ENCODE measurements at places on chromosomes 6 and 20.

DNA sequence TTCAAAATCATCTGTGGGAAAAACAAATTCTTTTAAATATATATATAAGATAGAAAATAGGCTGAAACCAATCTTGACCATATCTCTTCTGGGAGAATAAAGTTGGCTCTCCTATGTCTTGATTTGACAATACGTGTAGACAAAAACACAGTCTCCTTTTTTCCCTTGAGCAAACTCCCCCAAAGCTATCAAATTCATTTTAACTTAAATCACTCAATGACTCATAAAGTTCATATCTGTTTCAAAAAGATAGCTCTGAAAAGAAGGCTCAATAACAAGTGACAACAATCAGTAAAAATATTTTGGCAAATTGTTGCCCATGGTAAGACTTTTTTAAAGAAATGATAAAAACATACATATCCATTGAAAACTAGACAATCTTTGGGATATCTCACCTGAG lies 236.0 kb upstream of the TENT5A start:
- no peak for DNase-seq

DNA sequence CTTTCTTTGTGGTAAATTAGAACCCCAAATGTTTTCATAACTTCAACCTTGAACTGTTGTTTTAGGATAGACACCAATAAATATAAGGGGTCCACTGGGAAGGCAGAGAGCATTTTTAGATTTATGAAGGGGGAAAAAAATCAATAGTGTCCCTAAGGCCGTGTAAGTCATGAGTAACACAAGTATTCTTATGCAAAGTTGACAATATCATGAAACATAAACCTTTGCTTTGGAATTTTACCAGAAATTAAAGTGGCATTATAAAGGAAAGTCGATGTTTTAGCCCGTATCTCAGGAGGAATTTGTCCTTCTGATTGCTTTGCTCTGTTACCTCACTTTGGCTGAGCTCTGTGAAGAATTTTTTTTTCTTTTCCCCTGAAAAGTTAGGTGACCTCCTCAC lies 394.9 kb upstream of the FLRT3 start:
- no peak for DNase-seq

- DNase-seq = no peak
Observed at GRCh38 chr6:77403424-77403823, 59.9 kb downstream of the HTR1B start.

- no peak for DNase-seq
Observed at GRCh38 chr20:41902346-41902745, 284.2 kb upstream of the CHD6 start.

DNA sequence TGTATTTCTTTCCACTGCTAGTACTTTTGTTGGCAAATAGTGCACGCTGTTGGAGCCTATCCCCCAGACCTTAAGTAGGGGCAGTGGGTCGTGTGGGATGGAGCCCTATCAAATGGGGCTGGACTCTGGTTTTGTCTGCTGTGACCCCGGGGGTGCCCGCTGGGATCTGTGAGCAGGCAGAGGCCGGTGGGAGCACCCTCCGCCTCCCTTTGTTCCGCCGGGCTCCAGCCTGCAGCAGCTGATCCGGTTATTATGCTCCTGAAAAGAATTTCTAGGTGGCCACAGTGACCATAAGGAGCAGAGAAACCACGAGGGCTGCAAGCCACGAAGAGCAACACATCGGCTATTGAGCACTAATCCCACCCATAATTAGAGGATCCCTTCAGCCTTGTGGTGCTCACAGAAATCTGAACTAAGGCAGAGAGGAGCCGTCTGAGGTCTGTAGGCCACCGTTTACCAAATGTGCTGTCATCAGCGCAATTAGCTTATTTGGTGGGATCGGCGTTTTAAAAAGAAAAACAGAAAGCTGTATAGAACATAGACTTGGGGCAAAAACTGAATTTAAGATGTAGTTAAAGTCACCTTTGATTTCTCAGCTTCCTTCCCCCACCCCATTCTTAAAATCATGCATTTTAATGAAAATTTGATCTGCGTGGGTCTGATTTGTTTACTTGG lies 598.3 kb upstream of the JAG1 start:
- no peak for DNase-seq

GRCh38 chr6:53916804-53917463 lies 122.1 kb downstream of the LRRC1 start:
- DNase-seq = no peak

- no peak for DNase-seq
Observed at GRCh38 chr6:35839019-35839418, 33.9 kb downstream of the LHFPL5 start.

- DNase-seq = no peak
Observed at GRCh38 chr6:38625217-38625616, 14.5 kb downstream of the BTBD9 start.

DNA sequence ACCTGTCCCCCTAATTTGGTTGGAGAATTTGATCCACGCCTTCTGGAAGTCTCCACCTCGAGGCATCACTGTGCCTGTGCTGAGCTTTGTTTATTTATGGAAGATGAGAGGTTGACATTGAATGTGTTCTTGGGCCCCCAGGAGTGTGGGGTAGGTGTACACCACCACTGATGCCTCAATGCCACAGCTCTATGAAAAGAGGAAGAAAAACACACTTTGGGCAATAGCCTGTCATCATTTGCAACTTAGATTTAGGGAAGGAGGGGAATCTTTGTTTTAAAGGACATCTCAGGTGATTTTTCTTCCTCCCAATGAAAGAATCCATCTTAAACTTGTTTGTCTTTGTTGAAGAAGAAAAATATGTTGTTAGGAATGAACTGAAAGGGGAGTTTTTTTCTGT lies 42.6 kb downstream of the TBC1D7 start:
- DNase-seq = no peak

DNA sequence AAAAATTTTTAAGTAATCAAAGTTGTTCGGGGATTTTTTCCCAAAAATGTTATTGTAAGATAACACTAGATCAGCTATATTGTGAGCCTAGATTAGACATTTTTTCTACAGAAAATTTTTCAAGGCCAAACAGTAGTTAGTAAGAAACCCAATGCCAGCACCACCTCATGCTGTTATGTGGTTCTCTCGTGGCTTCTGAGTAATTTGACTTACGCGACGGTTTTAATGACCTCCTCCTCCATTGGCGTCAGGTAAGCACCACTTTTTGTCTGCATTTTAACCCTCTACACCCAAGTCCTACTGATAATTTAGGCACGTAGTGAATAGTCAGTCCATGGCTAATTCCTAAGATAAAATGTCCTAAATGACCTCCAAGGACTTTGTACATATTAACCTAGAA lies 9.7 kb downstream of the RPS6KA2 start:
- DNase-seq = no peak

DNA sequence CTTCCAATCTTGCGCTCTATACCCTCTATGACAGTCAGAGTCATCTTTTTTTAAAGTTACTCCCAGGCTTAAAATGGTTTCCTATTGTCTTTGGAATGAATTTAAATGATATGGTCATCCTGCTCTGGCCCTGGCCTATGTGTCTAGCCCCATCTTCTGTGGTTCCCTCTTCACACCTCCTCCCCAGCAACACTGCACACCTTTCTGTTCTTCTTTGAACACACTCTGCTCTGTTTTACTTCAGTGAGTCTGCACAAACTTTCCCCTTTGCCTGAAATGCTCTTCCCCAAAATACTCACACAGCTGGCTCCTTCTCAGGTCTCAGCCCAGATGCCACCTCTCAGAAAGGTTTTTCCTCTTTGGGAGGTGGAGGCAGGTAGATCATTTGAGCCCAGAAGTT lies 132.7 kb downstream of the FYN start:
- DNase-seq = no peak

DNA sequence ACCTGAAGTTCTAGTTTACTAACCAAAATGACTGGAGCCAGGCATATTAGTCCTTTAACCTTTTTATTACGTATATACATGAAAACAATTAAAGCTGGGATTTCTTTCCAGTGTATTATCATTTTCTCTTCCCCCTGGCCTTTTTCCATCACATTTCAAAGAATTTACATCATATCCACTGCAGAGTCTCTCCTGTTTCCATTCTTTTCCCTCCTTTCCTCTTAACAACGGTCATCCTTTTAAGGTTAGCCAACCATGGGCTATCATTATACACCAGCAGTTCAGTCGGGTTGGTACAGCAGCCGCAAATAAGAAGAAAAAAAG lies 104.6 kb downstream of the TFAP2A start:
- DNase-seq = no peak

GRCh38 chr6:14505401-14505800 lies 387.8 kb downstream of the CD83 start:
- no peak for DNase-seq

DNA sequence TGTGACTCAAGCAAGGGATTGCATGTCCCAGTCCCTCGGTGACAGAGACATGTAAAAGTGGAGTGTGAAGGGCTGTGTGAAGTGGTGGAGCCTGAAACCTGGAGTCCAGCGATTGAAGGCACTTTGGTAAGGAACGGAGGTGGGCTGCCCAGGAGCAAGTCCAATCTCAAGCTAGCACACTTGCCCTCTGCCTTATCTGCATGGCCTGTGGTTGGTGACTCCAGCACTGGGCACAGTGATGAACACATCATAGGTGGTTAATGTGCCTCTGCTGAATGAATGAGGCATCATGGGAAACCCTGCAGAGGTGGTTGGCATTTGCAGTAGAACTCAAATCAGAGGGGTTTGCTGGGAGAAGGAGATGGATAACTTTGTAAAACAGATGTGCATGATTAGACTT lies 14.9 kb upstream of the ULBP3 start:
- DNase-seq = no peak

GRCh38 chr20:47292581-47292980 lies 63.9 kb downstream of the ZMYND8 start:
- no peak for DNase-seq

DNA sequence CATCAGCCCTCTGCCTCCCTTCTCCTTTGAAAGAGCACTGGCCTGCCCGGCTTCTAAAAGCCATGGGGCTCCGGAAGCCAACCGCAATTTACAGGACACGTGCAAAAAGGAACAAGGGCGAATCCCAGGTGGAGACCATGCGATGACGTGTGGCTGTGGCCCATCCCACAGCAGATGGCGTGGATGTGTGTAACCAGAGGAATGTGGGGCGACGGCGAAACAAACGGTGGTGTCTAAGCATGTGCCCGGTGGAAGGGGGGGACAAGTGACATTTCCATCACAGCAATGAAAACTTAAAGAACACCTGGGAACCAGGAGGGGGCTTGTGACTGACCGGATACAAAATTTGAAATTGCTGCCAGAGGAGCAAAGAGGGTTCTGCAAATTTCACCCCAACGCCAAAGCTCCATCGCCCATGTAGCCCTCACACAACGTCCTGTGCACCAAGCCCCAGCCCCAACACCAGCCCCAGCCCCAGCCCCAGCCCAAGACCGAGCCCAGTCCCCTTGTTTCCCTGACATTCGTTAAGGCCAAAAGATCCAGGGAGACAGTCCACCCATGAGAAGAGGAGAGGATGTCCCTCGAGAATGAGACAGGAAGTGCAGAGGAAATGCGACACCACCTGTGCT lies 159.7 kb upstream of the ZNF337 start:
- DNase-seq = no peak

DNA sequence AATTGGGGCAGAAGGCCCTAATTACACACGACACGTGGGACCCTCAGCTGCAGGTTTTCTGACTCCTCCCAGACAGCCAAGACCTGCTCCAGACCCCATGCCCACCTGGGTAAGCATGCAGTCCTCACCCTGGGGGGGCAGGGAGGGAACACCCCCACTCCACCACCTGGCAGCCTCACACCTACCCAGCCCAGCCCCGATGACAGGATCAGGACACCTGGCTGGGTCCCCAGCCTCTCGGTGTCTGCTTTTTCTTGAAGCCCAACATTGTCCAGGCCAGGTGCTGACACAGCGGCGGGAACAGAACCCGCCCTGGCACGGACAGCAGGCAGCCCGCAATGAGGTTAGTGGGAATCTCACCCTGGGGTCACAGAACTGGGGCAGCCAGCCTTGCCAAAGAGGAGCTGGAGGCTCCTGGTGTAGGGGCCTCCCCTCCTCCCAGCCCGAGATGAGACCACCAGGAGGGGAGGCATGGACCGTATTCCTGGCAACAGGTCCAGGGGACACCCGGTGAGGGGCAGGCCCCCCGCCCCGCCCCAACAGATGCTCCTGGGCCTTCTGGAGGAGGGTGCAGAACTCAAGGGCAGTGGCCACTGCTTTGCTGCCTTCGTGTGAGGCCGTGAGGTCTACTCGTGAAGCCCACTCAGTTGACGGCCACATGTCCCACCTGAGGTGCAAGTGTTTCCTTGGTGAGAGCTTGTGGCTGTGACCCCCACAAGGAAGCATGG lies 103.8 kb downstream of the DLL1 start:
- DNase-seq = no peak

DNA sequence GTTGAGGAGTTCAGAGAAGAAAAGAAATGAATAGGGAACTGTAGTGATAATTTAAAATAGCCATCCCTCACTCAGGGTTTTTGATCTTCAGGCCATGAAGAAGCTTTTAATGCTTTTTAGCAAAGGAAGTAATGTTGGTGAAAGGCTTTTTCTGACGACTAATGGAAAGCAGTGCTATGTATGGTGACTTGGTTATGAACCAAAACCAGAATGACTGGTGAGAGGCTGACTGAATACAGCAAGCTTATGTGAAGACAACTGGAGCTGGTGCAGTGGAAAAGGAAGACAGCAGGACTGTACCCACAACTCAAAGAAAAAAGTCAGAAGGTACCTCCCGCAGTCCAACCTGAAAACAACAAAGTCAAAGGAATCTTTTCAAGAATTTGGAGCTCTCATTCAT lies 118.8 kb downstream of the PRDM1 start:
- no peak for DNase-seq

- DNase-seq = peak; percentile 6
Observed at GRCh38 chr6:16206595-16207037, 31.8 kb upstream of the GMPR start.

- DNase-seq = no peak
Observed at GRCh38 chr20:43191946-43192863, 2.5 kb upstream of the PTPRT start.

- no peak for DNase-seq
Observed at GRCh38 chr6:167112421-167112820, 10.5 kb upstream of the CCR6 start.

DNA sequence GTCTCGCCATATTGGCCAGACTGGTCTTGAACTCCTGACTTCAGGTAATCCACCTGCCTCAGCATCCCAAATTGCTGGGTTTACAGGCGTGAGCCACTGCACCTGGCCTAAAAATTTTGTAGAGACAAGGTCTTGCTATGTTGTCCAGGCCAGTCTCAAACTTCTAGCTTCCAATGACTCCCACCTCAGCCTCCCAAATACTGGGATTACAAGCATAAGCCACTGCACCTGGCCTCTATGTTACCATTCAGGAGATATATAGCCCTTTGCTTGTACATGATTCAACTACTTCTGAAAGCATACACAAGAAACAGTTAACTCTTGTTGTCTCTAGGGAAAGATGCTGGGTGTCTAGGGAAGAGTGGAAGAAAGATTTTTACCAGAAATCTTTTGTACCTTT lies 19.0 kb upstream of the NCOA3 start:
- DNase-seq = no peak

- no peak for DNase-seq
Observed at GRCh38 chr6:20238688-20239587, 26.7 kb upstream of the MBOAT1 start.

Data from stimulated activated CD4-positive, alpha-beta T cell treated with anti-CD3 and anti-CD28 coated beads, Interleukin-4, amount 100 ng/mL, for 1 hour (primary cell).